Dermis microvascular lymphatic vessel endothelial cell (primary cell): ENCODE measurements at places on chromosomes 2 and 18. TPM values are rescaled to one million over a fixed set of nuclear protein-coding genes. Genes with fewer than 3 reads are reported as not detected.

- no peak for DNase-seq
Measured at GRCh38 chr2:209499069-209499468, 75.2 kb downstream of the MAP2 start.

DNA sequence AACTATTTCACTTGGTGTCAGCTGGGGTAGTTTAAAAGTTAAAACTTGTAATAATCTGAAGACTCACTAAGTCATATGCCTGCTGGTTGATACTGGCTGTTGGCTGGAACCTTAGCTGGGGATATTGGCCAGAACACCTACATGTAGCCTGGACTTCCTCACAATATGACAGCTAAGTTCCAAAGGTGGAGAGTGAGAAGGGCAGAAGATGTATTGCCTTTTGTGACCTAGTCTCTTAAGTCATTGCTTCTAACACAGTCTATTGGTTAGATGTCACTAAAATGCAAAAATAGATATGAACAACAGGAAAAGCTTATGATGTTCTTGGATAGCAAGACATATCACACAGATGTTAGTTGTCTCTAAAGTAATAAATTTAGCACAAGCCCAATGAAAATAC is 113.2 kb upstream of the CHAC2 start:
- DNase-seq = no peak

ANO7 gene
- total RNA-seq = 1.0 and 2.7 TPM in 2 replicates

POTEC gene
- not detected in 2 replicates for total RNA-seq

DOK6 gene
- 0.51 and 2.3 TPM in 2 replicates for total RNA-seq

SLC9A4 gene
- total RNA-seq = not detected in 2 replicates
